Frontal cortex (tissue), 4 donors: ENCODE measurements at places on chromosomes 7 and 10. TPM values are rescaled to one million over a fixed set of nuclear protein-coding genes. Genes with fewer than 3 reads are reported as not detected.

Gene LGI1
- 23.2 TPM for total RNA-seq

Gene FZD8
- 13.0 TPM for total RNA-seq

Gene HTR5A
- total RNA-seq: 2.9 TPM

Gene ZP3
- 1.2 TPM for total RNA-seq

Gene ADAMTS14
- 0.41 TPM for total RNA-seq

Gene ZFAND2A
- total RNA-seq: 15.1 TPM
